Heart left ventricle (tissue), 16 donors: ENCODE measurements at places on chromosomes 1 and 21. TPM values are rescaled to one million over a fixed set of nuclear protein-coding genes. Genes with fewer than 3 reads are reported as not detected.

- H3K4me3 ChIP-seq: no peak overlapping the region
- no peaks in the 10 kb centered on the region for H3K36me3 ChIP-seq
- H3K4me1 ChIP-seq: peaks cover 2% of the 10 kb centered on the region
- H3K27ac ChIP-seq: peak overlapping the region; percentile 32
Observed at GRCh38 chr1:171251042-171251951, 3.0 kb downstream of the FMO1 start.

- H3K36me3 ChIP-seq: no peaks in the 10 kb centered on the region
- no peak overlapping the region for H3K27ac ChIP-seq
- DNase-seq: no peak
- H3K4me3 ChIP-seq: no peak overlapping the region
- no peaks in the 10 kb centered on the region for H3K4me1 ChIP-seq
- H3K27me3 ChIP-seq: no peaks in the 10 kb centered on the region
Observed at GRCh38 chr21:40646651-40647050, 200.3 kb downstream of the DSCAM start.

DNA sequence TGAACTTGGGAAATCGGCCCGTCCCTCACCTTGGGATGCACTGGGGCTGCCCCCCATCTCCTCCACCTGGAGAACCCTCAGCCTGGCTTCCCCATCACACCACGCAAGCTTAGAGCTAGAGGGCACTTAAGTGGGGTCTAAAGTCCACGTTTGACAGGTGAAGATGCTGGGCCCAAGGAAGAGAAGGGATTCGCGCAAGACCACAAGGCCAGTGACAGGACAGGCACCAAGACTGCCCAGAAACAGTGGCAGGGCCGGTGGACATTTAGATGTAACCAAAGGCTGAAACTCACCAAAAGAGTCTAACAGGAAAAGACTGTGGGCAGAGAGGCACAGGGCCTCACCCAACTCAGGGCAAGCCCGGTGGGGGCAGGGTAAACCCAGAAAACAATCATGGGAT is 130.8 kb upstream of the EDN2 start:
- H3K27me3 ChIP-seq: no peaks in the 10 kb centered on the region
- peaks cover 15% of the 10 kb centered on the region for H3K4me1 ChIP-seq
- no peak for DNase-seq
- H3K4me3 ChIP-seq: no peak overlapping the region
- H3K36me3 ChIP-seq: no peaks in the 10 kb centered on the region

DNA sequence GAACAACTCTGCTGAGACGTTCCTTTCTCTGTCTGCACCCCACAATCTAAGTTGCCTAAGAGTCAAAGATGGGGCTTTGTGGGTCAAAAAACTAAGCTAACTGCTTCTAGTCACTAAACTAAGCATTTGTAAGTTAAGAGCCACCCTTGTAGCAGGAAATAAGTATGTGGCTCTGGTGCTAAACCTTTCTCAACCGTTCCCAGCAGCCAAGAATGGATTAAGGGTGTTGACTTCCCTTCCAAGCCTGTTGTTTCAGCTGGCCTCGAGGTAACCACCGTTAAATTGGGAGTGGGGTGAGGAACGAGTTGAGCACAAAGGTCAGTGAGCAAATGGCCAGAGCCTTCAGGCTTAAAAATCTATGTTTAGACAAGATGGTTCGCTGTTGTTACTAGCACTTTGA is 169.1 kb downstream of the TRIM33 start:
- H3K4me1 ChIP-seq: peaks cover 13% of the 10 kb centered on the region
- H3K27ac ChIP-seq: no peak overlapping the region
- no peak overlapping the region for H3K4me3 ChIP-seq
- DNase-seq: no peak
- no peaks in the 10 kb centered on the region for H3K27me3 ChIP-seq
- no peaks in the 10 kb centered on the region for H3K36me3 ChIP-seq

DNA sequence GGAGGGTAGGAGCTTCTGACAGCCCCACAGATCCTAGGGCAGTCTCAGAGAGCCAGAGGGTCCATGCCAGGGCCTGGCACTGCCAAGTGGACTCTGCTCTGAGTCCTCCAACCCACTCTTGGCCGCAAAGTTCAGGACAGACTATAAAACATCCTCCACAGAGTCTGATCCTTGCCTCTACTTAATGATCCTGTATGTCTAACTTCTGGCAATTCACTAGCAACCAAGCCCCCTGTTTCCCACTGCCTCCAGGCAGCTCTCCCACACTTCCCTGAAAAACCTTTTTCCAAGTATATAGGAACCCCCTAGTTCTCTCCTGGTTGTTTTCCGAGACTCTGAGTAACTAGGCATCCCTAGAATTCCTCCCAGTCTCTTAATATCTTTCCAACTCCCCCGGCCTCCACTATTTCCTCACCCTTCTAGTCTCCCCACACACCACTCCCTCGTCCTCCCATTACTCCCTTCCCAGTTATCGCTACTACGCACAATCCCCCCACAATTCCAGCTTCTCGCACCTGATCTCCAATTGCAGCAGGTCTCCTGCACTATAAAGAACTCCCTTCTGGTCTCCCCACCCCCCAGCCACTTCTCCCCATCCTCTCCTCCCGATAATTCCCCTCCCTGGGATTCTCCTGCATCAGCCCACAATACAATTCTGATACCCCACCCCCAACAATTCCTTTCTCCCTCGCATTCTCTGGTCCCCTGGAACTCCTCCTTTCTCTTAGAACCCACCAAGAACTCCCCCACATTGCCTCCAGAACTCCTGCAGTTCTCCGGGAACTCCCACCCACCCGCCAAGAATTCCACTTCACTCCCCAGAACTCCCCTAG is 574 bp downstream of the IGSF9 start:
- no peak overlapping the region for H3K27ac ChIP-seq
- H3K4me1 ChIP-seq: no peaks in the 10 kb centered on the region
- DNase-seq: no peak
- H3K4me3 ChIP-seq: peak overlapping the region; percentile 41

Gene LCE6A
- not detected for total RNA-seq
